ENCODE measurements at places on chromosomes 2 and 18.
A peak's percentile ranks its signal among the peaks of the same experiment; 100 is the strongest.

DNA sequence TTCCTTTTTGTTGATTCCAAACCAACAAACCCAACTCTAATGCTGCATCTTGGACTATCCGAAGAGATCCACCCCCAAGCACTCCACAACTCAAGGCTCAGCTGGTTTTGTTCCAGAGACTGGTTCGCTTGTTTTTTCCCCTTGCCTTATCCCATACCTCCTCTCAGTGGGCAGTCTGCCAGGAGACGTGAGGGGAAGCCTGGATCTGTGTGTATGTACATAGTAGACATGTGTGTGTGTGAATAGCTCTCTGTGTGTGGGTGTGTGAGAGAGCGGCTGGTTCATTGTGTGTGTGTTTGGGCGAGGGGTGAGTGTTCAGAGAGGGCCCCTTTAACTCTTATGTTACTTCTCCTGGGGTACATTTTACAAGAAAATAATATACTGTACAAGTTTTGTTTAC, 94.4 kb downstream of the NRP2 start:
- no peak for DNase-seq

GRCh38 chr18:457521-458412, 42.7 kb downstream of the COLEC12 start:
- DNase-seq = no peak

GRCh38 chr2:38619458-38620164, 16.9 kb upstream of the HNRNPLL start:
- DNase-seq = peak; percentile 73

- no peak for DNase-seq
These were observed at the start of gene PKDCC for GRCh38 chr2:42047488-42048298. Gene PKDCC (plus strand): TSS chr2:42048021. CDS start chr2:42048200, 179 bp downstream.

DNA sequence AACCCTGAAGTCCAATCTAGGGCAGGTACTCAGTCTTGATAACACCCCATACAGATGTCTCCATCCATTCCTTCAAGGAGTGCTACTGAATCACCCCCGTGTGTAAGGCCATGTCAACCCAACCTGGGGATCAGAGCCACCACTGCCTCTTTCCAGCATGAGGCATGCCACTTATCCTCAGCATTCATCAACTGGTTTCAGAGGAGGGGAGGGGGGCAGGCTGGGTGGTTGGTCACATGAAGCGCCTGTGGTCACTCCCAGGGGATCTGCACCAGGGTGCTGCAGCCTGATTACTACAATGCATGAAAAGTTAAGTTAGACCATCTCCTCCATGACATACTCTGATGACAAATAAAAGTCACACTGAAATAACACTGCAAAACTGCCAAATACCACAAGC, 65.0 kb downstream of the UXS1 start:
- DNase-seq = no peak

DNA sequence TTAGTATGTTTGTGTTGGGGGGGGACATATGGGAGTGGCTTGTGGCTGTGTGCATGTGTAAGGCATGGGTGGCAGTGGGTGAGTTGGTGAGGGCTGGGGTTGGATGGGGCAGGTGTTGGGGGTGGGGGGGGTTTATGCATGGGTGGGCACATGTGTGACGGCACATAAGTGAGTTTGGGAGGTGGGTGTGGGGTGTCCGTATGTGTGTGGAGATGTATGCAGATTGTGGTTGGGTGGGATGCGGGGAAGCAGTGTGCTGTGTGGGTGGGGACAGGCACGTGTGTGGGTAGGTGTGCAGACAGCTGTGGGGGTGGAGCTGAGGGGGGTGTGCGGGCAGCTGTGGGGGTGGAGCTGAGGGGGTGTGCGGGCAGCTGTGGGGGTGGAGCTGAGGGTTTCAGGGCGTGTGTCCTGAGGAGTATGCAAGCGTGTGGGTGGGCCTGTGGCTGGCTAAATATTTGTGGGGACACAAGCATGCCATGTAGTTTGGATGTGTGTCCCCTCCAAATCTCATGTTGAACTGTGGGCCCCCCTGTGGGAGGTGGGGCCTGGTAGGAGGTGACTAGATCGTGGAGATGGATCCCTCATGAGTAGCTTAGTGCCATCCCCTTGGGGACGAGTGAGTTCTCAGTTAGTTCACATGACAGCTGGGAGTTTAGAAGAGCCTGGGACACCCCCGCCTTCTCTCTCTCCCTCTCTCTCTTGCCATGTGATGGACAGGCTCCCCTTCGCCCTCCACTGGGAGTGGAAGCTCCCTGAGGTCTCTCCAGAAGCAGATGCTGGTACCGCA, 59.4 kb downstream of the ANKMY1 start:
- no peak for DNase-seq

- no peak for DNase-seq
These were observed 1280.5 kb upstream of the CDH2 start for GRCh38 chr18:29457316-29457889.

- no peak for DNase-seq
These were observed 36.0 kb downstream of the PHLPP1 start for GRCh38 chr18:62751341-62751821.

DNA sequence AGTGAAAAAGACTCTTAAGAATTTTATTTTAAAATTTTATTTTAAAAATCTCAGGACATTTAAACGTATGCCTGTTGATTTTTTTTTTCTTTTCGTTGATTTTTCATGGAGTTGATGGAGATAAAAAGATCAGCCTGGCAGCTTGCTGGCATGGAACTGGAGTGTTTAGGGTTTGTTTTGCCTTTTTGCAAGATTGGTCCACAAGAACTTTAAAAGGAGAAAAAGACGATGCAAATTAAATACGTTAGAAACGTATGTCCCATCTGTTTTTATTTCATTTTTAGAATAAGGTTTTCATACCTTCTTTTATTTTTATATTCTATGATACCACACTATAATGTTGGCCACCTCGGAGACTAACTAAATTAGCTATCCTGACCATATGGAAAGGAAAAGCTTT, 254.9 kb downstream of the ARHGAP15 start:
- no peak for DNase-seq

GRCh38 chr2:10547663-10548376, 99.7 kb upstream of the ODC1 start:
- DNase-seq = no peak

DNA sequence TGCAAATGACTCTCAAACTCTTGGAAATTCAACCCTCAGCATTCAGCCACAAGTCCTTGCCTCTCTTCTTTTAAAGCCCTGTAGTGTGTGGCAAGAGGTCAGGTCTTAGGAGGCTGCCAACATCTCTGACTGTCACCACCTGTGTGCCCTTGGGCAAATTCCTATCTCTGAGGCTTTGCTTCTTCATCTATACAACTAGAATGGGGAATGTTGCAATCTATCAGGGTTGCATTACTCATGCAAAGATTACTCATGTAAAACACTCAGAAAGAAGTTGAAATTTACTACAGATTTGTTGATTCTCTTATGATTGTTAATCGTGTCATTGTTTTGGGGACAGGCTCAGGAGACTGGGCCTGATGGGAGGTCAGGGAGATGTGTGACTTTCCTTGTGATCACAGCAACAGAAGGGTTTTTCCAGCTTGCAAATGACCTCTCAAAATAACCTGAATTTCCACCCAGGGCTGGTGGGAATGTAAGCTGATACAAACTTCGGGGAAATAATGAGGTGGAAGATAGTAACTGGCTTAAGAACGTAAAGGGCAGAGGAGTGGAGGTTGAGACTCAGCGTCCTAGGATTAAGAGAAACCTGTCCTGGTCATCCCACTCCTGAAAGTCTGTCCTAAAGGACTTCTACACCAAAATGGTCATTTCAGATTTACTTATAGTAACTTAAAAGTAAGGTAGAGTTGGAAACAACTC, 32.1 kb upstream of the SIGLEC15 start:
- DNase-seq = peak; percentile 62

- no peak for DNase-seq
These were observed 58.7 kb downstream of the RDH14 start for GRCh38 chr2:18501729-18502128.

- DNase-seq = no peak
These were observed 259.3 kb upstream of the KCNJ3 start for GRCh38 chr2:154439156-154439555.

- DNase-seq = no peak
These were observed 48.3 kb upstream of the ACAA2 start for GRCh38 chr18:49861659-49862058.

DNA sequence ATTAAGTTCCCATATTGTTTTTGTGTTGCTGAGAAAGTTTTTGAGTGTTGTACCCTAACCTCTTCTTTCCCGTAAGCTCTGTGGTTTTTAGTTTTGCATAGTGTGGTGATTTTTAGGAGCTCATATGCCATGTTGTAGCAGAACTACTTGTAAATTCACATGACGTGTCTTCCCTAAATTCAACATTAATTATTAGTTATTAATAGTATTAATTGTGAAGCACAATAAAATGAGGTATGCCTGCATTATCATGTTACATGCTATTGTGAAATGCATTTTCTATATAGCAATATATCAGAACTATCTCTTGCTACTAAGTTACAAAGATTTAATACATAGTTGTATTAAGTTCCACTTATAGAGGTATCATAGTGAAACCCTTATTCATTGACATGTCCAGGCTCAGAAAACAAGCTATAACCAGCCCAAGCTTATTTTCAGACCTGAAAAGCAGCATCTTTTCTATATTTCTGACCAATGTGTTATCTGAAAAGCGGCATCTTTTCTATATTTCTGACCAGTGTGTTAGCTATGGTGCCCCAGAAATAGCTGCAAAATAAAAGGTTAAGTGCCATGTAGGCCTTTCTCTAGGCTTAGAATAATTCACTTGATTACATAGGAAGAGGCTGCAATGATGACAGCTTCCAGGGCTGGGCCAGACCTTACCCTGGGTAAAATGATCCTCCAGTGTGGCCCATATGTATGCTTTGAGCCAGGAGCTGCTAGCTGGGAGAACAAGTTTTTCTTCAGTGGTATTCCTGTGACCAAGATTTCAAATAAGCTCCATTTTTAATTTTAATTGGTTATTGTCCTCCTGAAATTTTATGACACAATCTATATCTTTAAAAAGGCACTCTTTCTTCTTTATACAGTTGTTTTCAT, 21.6 kb downstream of the EPAS1 start:
- DNase-seq = no peak

DNA sequence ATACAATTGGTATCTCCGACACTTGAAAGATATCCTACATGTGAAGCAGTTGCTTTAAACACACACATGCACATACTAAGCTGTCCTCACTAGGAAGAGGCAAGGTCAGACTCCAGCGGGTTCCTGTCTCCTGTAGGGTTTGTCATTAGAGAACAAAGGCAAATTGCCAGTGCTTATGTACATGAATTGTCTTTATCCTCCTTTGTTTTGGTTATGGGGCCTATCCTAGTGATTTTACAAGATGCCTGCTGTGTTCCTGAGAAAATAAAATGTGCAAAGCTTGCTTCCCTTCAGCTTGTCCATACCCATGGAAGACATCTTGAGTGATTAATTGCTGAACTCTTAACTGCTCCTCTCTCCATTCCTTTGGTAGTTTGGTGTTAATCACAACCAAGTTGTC, 86.7 kb upstream of the SLC39A10 start:
- no peak for DNase-seq

GRCh38 chr2:18819566-18819965, 230.2 kb upstream of the NT5C1B start:
- no peak for DNase-seq

DNA sequence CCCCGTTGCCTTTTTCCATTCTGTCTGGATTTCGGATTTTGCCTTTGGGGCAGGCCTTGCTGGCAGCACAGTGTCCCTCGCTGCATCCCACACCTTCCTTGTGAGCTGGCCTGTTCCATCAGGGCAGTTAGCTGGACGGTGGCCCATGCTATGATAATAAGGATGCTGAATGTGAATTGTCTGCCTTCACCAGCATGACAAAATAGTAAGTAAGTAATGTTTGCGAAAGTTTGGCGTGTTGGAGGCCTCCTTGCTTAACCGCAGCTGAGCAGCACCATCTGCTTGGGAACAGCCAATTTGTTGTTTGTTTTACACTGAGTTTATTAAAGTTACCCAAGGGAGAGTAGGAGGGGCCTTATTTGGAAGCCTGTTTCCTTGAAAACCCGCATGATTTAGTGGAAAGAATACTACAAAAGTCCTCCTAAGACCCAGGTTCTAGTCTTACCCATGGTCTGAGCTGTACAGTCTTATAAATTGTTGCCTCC, 469.7 kb upstream of the FANCL start:
- DNase-seq = no peak

GRCh38 chr18:74477771-74478170, 18.4 kb upstream of the CNDP2 start:
- no peak for DNase-seq

- no peak for DNase-seq
These were observed 830.5 kb upstream of the KLHL29 start for GRCh38 chr2:22554453-22554852.

DNA sequence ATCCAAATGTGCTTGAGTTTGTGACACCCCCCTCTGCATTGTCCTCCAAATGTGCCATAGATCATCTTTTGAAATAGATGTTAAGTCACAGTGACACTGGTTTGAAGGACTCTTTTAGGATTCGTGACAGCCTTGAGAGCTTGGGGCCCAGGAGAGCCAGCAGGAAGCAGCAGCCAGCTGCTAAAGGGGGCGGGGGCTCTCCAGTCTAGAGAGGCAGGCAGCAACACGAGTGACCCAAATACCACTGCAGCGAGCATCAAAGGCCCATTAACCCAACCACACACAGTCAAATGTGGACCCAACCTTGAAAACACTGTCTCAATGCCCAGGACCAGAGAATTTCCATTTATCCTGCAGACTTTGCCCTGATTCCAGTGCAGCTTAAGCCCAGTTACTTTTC, 75.6 kb downstream of the ZBTB7C start:
- no peak for DNase-seq

GRCh38 chr2:216188956-216189355, 79.8 kb downstream of the XRCC5 start:
- no peak for DNase-seq

GRCh38 chr18:48137374-48138081, 207.1 kb upstream of the SMAD2 start:
- no peak for DNase-seq

DNA sequence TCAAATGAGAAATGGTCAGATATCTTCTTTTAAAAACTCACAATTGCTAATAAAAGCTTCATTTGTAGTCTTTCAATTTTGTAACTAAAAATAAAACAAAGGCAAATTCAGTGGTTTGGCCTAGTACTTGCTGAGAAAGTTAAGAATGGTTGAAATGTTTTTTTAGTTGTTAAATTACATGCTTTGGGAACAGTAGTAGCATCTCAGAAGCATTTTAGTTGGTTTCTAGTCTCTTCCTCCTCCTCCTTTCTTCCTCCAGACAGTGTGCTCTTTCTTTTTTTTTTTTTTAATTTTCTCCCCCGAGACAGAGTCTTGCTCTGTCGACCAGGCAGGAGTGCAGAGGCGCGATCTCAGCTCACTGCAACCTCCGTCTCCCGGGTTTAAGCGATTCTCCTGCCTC, 9.8 kb downstream of the TRAK2 start:
- no peak for DNase-seq

GRCh38 chr2:189302274-189302948, 122.8 kb upstream of the COL5A2 start:
- no peak for DNase-seq

DNA sequence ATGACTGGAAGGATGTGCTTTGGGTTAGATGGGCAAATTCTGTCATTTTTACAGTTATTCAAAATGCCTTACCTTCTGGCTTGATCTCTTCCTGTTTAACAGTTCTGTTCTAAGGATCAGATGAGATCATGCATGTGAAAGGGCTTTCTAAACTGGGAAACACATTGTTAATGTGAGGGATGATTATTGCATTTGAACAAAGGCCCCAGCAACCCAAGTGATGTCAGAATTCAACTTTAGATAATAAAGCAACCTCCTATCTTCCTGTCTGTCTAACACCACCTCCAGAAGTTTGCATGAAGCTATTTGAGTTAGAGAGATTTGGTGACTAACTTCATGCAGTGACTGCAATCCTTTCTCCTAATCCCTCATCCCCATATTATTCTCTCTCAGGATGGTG, 77.8 kb upstream of the B3GNT2 start:
- DNase-seq = no peak

All from GF-D8 (cell line).